ENCODE measurements at places on chromosomes 3 and 15.

- no peak for DNase-seq
Observed at GRCh38 chr15:70242951-70243685, 145.4 kb upstream of the TLE3 start.

GRCh38 chr3:52257911-52258310 lies 12.4 kb downstream of the PPM1M start:
- no peak for DNase-seq

GRCh38 chr3:133561679-133562078 lies 11.8 kb upstream of the CDV3 start:
- no peak for DNase-seq

- DNase-seq = no peak
Observed at GRCh38 chr15:84813435-84813834, 3.7 kb upstream of the ALPK3 start.

DNA sequence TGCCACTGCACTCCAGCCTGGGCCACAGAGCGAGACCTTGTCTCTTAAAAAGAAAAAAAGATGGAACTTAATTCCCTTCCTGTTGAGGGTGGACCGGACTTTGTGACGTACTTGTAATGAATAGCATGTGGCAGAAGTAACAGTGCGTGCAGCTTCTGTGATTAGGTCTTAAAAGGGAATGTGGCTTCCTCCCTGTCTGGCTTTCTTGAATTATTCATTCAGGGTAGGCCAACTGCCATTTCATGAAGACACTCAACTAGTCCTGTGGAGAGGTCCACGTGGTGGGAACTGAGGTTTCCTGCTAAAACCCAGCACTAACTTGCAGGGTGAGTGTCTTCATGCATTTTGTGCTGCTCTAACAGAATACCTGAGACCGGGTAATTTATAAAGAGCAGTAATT lies 98.9 kb upstream of the PIAS1 start:
- no peak for DNase-seq
